Stomach (tissue), 19 donors: ENCODE measurements at places on chromosomes 2 and 18.

DNA sequence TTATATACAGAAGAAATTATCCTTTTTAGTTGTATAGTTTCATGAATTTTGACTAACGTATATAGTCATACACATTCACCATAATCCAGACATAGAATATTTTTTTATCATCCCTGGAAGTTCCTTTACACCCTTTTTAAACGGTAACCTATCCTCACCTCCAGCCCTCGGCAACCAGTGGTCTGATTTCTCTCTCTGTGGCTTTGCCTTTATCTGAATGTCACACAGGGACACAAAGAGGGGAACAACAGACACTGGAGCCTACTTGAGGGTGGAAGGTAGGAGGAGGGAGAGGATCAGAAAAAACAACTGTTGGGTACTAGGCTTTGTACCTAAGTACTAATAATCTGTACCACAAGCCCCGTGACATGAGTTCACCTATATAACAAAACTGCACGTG is 191.9 kb downstream of the MC4R start:
- H3K27ac ChIP-seq, result no peak overlapping the region
- no peaks in the 10 kb centered on the region for H3K4me1 ChIP-seq
- DNase-seq, result no peak
- no peaks in the 10 kb centered on the region for H3K36me3 ChIP-seq
- no peak overlapping the region for H3K4me3 ChIP-seq

GRCh38 chr2:16115881-16116830 is 175.8 kb downstream of the MYCN start:
- no peak overlapping the region for H3K27ac ChIP-seq
- H3K36me3 ChIP-seq, result no peaks in the 10 kb centered on the region
- H3K27me3 ChIP-seq, result no peaks in the 10 kb centered on the region
- no peak for DNase-seq

- no peak overlapping the region for H3K27ac ChIP-seq
- no peaks in the 10 kb centered on the region for H3K27me3 ChIP-seq
- no peak for DNase-seq
Measured at GRCh38 chr2:121142452-121142851, 142.6 kb downstream of the TFCP2L1 start.

DNA sequence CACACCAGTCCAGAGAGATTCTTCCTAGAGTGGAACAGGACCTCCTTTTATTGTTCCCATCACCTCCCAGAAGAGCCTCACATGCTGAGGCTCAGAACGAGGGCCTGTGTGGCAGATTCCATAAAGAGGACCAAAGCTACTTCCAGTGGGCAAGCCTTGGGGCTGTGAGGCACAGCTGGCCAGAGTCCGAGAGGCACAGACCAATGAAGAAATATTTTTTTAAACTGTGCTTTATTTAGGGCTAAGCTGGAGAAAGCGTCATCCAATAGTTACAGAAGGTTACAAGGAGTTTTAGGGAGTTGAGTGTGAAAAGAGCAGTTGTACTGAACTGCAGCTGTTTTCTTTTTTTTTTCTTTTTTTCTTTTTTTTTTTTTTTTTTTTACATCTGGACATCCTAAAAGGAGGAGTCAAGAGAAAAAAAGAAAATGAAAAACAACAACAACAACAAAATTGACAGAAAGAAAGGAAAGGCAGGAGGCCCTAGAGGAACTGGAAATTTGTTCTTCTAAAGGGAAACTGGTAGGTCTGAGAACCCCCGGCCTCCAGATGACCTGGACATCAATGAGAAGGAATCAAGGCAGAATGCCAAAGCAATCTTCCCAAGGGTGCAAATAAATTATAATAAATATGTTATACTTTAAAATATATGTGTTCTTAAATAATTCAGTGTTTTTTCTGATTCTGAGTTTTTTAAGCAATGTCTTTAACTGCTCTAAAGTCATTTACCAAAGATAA is 322.6 kb downstream of the CELF4 start:
- no peak for DNase-seq
- H3K27me3 ChIP-seq, result peaks cover 15% of the 10 kb centered on the region
- no peaks in the 10 kb centered on the region for H3K36me3 ChIP-seq
- H3K4me3 ChIP-seq, result no peak overlapping the region
- no peaks in the 10 kb centered on the region for H3K4me1 ChIP-seq
